ENCODE measurements at places on chromosomes 5 and 9. TPM values are rescaled to one million over a fixed set of nuclear protein-coding genes. Genes with fewer than 3 reads are reported as not detected.

- peak; percentile 31 for DNase-seq
These were observed 224.8 kb downstream of the ENC1 start for GRCh38 chr5:74415695-74416102.

GRCh38 chr5:178357678-178358077 lies 125.1 kb upstream of the PHYKPL start:
- no peak for DNase-seq

DNA sequence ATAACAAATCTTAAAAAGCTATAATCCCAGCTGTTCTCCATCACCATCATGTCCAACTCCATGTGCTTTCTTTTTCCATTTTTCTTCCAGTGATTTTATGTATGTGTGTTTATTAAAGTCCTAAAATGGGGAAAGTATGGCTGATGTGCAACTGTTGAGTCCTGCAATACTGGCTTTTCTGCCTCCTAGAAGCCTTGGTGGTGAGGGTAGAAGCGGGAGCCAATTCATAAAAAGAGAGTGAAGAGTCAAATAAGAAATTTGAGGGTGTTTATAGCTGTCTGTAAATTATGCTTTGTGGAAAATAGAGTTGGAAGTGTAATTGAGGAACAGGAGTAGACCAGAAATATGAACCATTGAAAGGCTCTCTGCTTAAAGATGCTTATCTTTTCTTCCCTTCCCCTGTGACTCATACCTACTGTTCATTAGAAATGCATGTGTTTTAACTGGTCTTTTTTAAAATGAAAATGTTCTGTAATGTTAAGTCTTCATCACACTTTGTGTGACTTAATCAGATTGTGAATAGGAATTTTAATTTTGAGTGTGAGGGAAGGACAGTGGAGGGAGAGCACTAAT lies 80.1 kb downstream of the ZCCHC7 start:
- no peak for DNase-seq

GRCh38 chr5:41773799-41774198 lies 96.4 kb downstream of the OXCT1 start:
- DNase-seq = no peak

DNA sequence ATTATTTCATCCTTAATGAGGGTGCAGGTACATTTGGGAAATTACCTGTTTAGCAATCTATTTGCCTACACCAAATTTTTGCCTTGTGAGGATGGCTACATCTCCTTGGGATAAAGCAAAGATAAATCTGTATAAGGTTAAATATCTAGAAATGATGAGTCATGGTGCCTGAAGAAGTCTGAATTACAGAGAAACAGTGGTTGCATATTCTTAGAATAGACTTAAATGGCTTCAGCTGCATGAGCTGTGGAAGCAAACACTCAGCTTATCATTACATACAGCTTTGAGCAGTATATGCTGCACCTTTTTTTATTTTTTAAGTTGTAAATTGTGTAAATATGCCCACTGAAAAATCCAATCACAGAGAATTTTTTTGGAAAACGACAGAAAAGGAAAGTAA lies 153.5 kb downstream of the RAPGEF6 start:
- DNase-seq = no peak

DNA sequence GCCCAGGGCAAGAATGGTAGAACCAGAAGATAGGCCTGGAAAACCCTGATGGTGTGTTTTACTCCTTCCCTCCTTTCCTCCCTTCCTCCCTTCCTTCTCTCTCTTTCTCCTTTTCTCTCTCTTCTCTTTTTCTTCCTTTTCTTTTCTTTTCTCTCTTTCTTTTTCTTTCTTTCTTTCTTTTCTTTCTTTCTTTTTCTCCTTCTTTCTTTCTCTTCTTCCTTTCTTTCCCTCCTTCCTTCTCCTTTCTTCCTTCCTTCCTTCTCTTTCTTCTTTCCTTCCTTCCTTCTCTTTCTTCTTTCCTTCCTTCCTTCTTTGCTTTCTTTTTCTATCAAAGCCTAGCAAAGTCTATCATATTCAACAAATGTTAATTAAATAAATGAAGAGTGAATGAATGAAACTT lies 24.0 kb upstream of the UBE2QL1 start:
- DNase-seq = no peak

The MEGF10 gene
- 1.5 TPM for polyA plus RNA-seq

The LURAP1L gene
- polyA plus RNA-seq = 78.3 TPM

GRCh38 chr5:144191998-144192397 lies 21.3 kb downstream of the KCTD16 start:
- peak; percentile 33 for DNase-seq

The SPATA31C1 gene
- polyA plus RNA-seq = 0.09 TPM

All from right lung (tissue), 10 donors.